ENCODE measurements at places on chromosomes 12 and 14. TPM values are rescaled to one million over a fixed set of nuclear protein-coding genes. Genes with fewer than 3 reads are reported as not detected.

DNA sequence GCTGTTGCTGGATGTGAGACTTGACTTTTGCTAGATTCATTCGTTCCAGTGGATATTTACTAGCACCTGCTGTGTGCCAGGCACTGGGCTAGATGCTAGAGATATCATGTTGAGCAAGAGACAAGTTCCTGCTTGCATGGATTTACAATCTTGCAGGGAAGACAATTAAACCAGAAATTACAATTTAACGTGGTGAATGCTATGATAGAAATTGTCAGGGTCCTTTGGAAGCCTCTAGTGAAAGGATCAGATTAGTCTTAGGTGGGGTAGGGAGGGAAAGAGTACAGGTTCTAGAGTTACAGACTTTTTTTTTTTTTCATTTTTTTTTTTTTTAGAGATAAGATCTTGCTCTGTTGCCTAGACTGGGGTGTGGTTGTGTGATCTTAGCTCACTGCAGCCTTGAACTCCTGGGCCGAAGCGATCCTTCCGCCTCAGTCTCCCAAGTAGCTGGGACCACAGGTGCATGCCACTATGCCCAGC lies 36.7 kb downstream of the SPATS2 start:
- no peak overlapping the region for H3K27ac ChIP-seq
- H3K27me3 ChIP-seq, result no peaks in the 10 kb centered on the region
- no peak for DNase-seq
- H3K4me1 ChIP-seq, result no peaks in the 10 kb centered on the region

GRCh38 chr14:28589792-28590191 lies 176.8 kb upstream of the FOXG1 start:
- no peaks in the 10 kb centered on the region for H3K27me3 ChIP-seq
- H3K4me3 ChIP-seq, result no peak overlapping the region
- no peaks in the 10 kb centered on the region for H3K4me1 ChIP-seq
- DNase-seq, result no peak
- H3K36me3 ChIP-seq, result no peaks in the 10 kb centered on the region

DNA sequence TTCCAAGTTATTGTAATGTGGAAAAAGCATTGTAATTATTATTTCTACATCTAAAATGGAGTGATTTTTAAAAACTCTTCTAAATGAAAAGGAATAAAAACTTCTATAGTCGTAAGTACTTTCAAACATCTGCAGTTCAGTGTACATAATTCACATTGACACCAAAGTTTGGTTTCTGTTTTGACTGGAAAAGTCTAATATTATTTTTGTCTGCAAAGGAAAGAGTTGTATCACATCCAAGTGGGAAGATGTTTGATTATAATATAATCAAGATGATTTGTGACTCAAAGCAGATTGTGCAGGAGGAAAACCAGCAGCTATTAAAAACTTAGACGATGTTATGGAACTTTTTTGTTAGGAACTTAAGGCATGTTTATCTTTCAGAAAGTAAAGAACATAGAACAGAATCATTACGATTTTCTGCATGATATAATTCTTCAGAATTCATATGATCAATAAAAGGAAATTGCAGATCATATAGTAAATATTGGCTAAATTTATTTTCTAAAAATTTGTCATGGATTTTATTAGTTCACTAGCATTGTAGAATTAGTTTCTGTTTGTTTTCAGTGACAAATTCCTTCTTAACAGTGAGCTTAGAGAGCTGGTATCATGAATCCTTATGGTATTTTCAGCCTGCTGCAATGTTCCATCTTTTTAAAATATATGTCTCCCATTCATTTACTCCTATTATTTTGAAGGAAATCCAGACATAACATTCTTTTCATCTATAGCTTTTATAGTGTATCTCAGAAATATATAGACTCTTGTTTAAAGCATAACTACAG lies 145.8 kb downstream of the MIPOL1 start:
- no peak for DNase-seq
- H3K36me3 ChIP-seq, result no peaks in the 10 kb centered on the region
- no peaks in the 10 kb centered on the region for H3K27me3 ChIP-seq
- no peaks in the 10 kb centered on the region for H3K4me1 ChIP-seq
- H3K4me3 ChIP-seq, result no peak overlapping the region

- DNase-seq, result no peak
- H3K27me3 ChIP-seq, result no peaks in the 10 kb centered on the region
- no peak overlapping the region for H3K27ac ChIP-seq
- no peaks in the 10 kb centered on the region for H3K4me1 ChIP-seq
These were observed 39.4 kb upstream of the BTG1 start for GRCh38 chr12:92185052-92185451.

DNA sequence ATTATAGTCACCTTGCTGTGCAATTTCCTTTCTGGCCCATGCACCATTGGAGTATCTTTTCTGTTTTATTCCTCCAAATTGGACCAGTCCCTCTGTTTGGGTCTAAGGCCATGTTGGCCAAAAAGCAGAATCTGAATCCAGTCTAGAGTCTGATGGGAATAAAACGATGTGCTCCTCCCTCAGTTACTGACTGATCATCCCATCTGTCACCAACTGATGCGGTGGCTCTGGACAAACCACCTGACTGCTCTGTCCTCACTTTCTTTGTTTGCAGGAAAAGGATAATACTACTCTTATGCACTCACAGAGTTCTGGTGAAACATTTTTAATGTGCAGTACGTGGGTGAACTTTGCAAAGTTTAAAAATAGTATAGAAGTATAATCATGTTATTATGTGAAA lies 120.2 kb upstream of the HIF1A start:
- H3K27me3 ChIP-seq, result no peaks in the 10 kb centered on the region
- DNase-seq, result no peak
- no peak overlapping the region for H3K4me3 ChIP-seq
- no peaks in the 10 kb centered on the region for H3K36me3 ChIP-seq
- H3K4me1 ChIP-seq, result peaks cover 7% of the 10 kb centered on the region
- H3K27ac ChIP-seq, result no peak overlapping the region

DNA sequence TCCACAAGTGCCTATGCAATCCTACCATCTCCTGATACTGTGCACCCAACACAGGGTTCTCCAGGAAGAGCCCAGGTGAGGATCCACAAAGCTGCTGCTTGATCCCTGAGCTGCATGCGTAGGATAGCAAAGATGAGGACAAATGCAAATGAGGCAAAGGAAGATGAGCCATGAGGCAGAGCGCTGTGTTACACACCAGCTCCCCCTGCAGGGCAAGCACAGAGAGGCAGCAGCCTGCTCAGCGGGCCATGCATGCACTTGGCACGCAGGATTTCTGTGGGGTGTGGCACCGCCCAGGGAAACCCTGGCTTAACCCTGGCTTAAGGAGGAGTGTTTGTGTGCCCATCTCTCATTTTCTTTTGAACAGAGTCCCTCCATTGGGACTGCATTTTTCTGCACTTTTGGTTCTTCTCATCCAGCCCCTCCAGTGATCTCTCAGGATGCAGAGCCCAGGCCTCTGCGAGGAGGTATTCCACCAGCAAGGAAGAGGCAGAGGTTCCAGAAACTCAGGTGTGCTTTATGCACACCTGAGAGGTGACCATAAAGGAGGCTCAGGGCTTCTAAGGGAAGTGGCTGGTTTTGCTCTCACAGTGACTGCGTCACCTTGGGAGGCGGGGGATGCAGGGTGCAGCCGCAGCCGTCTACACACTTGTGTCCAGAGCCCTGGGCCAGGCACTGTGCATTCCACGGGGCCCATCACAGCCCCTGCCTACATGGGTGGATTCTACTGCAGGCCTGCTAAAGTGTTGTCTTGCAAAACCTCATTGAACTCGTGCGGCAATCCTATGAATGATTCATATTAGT lies 973.3 kb upstream of the TMEM132C start:
- no peaks in the 10 kb centered on the region for H3K36me3 ChIP-seq
- no peak overlapping the region for H3K4me3 ChIP-seq
- peak; percentile 75 for DNase-seq
- H3K27me3 ChIP-seq, result no peaks in the 10 kb centered on the region
- H3K27ac ChIP-seq, result no peak overlapping the region
- H3K4me1 ChIP-seq, result no peaks in the 10 kb centered on the region

DNA sequence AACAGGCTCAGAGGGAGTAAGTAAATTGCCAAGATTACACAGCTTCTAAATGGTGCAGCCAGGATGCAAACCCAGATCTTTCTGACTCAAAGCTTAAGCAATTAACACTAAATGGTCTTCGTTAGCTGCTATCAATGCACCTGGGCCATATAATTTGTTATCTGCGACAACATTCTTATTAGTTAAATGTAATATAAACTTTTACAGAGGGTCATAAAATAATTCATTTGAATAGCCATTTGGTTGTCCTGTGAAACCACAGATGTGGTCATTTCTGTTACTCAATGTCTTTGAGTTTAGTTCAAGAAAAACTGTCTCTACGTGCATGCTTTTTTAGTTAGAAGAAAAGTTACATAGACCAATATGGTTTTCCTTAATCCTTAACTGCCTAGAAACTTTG lies 22.1 kb upstream of the NAP1L1 start:
- H3K27me3 ChIP-seq, result no peaks in the 10 kb centered on the region
- no peak for DNase-seq
- H3K4me3 ChIP-seq, result no peak overlapping the region
- H3K36me3 ChIP-seq, result no peaks in the 10 kb centered on the region
- no peaks in the 10 kb centered on the region for H3K4me1 ChIP-seq
- no peak overlapping the region for H3K27ac ChIP-seq

DNA sequence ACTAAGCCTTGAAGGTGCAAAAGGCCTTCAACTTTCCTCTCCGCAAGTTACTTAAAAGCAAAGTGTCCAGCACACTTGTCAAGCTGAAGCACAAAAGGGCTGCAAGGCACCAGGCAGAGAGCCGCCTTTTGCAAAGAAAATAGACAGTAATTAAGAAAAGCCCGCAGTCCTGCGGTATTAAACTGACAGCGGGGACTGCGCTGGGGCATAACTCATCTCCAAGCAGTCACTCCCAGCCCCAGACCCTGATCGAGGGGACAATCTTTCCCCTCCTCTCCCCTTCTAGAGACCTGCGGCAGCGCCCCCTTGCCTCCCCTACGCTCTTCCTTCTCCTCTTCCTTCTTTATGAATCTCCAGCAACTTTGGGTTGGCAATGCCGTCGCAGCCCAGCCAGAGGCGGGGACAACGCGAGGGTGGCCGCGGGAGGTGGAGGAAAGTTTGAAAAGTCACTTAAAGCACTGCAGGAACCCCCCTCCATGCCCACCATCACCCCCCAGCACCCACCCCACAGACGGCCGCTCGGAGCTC lies 200.9 kb upstream of the CAND1 start:
- H3K27me3 ChIP-seq, result peaks cover 34% of the 10 kb centered on the region
- no peaks in the 10 kb centered on the region for H3K36me3 ChIP-seq
- peak overlapping the region; percentile 57 for H3K4me3 ChIP-seq
- no peak overlapping the region for H3K27ac ChIP-seq
- H3K4me1 ChIP-seq, result no peaks in the 10 kb centered on the region

GRCh38 chr12:45379261-45379660 lies 163.4 kb downstream of the ANO6 start:
- no peak overlapping the region for H3K4me3 ChIP-seq
- no peak for DNase-seq
- H3K27ac ChIP-seq, result no peak overlapping the region
- peaks cover 47% of the 10 kb centered on the region for H3K36me3 ChIP-seq
- no peaks in the 10 kb centered on the region for H3K27me3 ChIP-seq
- H3K4me1 ChIP-seq, result no peaks in the 10 kb centered on the region

Gene CMKLR1
- total RNA-seq, result 29.1 TPM

Gene OTOGL
- 0.09 TPM for total RNA-seq

Gene OAS1
- total RNA-seq, result 60.0 TPM

Gene TSPAN8
- total RNA-seq, result 11.2 TPM

Gene DIP2B
- 28.6 TPM for total RNA-seq

Gene HNF1A
- not detected for total RNA-seq

Gene DHH
- total RNA-seq, result 2.1 TPM

Gene NUBPL
- total RNA-seq, result 12.1 TPM
